Stimulated activated CD4-positive, alpha-beta T cell treated with anti-CD3 and anti-CD28 coated beads, Interleukin-1b, Interleukin-23, amount 100 ng/mL, for 48 hours (primary cell): ENCODE measurements at places on chromosomes 7 and 10.

DNA sequence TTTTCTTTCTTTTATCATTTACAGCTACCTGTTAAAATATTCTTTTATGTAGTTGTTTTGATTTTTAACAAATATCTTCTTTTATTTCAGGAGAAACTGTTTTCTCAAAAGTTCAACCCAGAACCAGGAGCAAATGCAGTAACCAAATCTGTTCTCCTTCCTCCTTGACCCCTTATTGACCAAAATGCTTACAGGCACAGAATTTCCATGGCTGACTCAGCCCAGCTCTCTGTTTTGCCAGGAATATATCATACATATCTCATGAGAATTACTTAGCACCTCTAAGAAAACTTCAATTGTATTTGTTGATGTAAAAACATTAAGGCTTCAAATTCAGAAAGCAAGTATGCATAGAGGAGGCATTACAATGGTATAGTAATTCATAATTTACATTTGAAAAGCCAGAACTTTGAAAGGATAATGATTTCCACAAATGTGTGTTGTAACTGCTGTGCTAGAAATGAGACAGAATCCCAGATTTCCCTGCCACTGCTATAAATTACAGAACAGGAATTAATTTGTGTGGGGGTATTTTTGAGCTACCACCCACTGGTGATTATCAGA, 2.2 kb downstream of the GSAP start:
- DNase-seq, result no peak

- no peak for DNase-seq
Measured at GRCh38 chr7:149622444-149623210, 125.0 kb upstream of the ZNF746 start.

GRCh38 chr7:6436385-6436685, 11.4 kb downstream of the DAGLB start:
- peak; percentile 24 for DNase-seq

- no peak for DNase-seq
Measured at GRCh38 chr7:122018032-122018431, 126.0 kb downstream of the AASS start.

DNA sequence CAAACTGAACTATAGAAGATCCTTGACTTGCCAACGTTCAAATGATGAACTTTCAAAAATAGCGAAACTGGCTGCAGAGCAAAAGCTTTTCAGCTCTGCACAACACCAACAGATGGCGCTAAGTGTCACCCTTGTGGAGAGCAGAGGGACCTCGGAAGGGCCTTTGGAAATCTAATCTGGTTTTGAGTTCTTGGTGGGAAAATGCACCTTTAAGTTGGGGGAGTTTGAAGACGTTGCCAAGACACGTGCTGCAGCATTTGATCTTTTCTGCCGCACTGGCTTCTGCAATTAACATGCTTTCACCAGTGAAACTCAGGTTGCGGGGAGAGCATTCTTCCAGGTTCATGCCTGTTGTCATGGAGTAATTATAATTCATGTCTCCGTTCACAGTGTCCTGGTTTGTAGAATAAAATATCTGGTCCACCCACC, 26.3 kb upstream of the WDR11 start:
- peak; percentile 4 for DNase-seq

GRCh38 chr7:41538810-41539724, 163.8 kb downstream of the INHBA start:
- no peak for DNase-seq

GRCh38 chr7:18828260-18828993, 289.0 kb downstream of the TWIST1 start:
- DNase-seq, result no peak

DNA sequence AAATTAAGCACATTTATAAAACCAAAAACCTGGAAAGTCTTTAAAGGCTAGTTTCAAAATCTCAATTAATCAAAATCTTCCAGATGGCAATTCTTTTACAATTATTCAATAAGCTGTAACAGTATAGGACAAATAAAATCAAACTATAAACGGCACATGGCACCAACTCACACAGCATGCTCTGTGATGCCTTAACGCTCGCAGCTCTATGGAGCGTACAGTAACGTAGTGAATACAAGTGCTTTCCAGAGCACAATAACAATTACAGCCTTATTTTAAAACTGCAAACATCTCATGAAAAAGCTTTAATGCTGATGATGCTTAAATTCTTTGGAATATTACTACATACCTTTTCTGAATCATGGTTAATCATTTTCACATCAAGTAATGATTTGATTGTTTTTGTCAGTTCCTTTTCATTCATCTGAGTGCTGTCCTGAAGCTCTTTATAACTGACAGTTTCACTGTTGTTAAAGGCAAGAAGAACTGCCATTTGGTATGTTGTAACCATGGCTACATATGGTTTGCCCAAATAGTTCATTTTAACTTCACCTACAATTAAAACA, 74.2 kb downstream of the CUL2 start:
- DNase-seq, result no peak

- no peak for DNase-seq
Measured at GRCh38 chr7:106870528-106870927, 5.4 kb downstream of the PIK3CG start.

DNA sequence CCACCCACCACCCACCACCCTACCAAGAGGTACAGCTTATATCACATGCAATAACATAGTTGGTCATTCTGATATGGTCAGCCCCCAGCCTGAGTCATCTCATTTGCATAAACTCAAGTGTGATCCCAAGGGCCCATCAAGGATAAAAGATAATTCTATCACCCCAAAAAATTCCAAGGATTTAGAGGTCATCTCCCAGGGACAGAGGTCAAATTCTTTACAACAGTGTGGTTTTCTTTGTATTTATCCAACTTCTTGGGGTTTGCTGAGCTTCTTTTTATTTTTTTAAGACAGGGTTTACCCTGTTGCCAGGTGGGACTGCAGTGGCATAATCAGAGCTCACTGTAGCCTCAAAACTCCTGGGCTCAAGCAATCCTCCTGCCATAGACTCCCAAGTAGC, 9.4 kb upstream of the GTPBP10 start:
- DNase-seq, result no peak

DNA sequence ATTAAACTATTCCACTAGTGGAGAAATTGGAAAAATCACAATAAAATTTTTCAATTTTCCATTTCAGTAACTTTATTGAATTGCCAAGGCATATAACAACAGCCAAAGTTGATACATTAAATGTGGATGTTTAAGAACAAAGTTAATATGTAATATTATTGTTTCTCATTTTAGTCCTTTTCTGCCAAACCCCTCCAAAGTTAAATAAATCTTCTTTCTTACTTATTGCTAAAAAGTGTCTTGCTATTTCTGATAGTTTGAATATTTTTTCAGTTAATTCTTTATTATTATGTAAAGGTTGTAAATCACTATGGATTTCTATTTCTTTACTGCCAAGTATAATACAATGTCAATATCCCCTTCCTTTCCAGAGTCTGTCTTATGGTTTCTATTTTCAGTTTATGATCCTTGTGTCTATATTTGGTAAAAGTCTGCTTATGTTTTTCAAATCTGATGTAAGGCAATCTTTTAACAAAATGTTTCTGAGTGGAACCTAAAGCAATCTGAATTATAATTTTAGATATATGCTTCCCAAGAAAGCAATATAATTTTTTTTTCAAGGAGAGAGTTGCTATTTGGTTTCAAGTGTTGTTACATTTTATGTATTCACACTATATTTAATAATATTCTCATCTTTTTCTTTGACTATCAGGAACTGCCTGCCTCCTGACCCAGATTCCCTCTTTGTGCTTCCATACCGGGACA, 80.3 kb upstream of the RHOBTB1 start:
- no peak for DNase-seq

GRCh38 chr7:149879766-149880637, 6.2 kb downstream of the ATP6V0E2 start:
- DNase-seq, result no peak

DNA sequence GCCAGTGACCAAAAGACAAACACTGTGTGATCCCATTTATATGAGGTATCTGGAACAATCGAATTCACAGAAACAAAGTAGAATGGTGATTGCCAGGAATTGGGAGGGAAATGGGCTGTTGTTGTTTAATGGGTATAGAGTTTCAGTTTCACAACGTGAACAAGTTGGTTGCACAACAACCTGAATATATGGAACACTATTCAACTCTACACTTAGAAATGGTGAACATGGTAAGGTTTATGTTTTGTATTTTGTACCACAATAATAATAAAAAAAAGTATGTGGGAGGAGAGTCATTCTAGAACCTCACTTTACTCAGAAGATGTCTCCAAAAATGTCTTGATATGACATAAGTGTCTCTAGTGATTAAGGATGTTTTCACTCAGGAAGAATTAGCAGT, 85.2 kb upstream of the SGCE start:
- no peak for DNase-seq

GRCh38 chr10:660413-660969, 29.0 kb downstream of the DIP2C start:
- DNase-seq, result no peak

DNA sequence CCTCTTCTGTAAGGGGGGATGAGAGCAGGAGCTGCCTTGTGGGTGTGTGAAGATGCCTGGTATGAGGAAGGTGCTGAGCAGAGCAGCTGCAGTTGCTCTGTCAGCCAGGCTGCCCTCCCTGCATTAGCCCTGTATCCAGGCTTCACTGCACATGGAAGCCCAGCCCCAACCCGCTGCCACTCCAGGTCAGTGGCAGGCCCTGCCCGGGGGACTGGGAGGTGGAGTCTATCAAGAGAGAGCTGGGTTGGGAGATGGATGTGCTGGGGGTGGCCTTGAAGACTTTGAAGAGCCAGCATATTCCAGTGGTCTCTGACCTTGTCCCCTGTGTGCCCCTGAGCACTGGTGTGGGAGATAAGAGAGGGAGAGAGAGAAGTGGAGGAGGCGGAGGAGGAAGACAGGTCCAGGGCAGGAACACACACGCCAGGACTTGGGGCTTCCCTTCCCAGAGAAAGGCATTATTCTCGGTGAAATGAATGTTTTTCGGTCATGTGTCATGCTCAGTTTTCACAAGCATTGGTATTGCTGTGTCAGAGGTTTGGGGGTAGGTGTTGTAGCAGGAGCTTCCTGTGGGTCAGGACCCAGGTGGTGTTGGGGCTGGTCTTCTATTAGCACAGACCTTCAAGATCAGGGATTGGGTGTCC, 2.6 kb downstream of the PPIF start:
- DNase-seq, result no peak

DNA sequence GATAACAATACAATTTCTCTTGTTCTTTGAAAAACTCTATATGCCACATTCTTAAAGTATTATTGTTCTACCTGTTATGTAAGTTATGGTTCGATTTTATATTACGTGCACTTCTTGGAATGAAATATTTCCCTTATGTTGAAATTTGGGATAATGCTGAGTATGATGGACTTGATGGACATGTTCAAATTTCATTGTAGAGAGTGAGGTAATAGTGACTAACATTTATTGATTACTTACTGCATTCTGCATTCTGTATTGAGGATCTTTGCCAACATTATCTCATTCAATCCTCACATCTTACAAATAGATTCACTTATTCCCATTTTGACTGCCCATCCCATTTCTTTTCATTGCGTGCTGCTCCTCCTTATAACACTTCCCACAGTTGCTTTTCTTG, 119.7 kb upstream of the GLCCI1 start:
- DNase-seq, result no peak

DNA sequence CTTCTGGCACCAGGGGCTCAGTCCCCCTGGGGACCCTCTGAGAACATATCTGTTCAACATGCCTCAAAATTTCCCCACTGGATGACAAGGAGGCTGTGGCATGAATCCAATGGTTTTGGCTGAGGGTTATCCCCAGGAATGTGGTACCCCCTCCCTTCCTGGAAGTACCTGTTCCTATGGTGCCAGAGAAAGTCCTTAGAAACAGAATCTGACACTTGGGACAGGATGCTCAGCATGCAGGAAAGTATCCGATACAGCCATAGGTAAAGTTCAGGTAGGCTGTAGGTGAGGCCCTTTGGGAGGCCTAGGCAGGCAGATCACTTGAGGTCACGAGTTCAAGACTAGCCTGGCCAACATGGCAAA, 42.7 kb upstream of the A1CF start:
- no peak for DNase-seq

- no peak for DNase-seq
Measured at GRCh38 chr7:25763463-25763860, 388.5 kb upstream of the NFE2L3 start.

DNA sequence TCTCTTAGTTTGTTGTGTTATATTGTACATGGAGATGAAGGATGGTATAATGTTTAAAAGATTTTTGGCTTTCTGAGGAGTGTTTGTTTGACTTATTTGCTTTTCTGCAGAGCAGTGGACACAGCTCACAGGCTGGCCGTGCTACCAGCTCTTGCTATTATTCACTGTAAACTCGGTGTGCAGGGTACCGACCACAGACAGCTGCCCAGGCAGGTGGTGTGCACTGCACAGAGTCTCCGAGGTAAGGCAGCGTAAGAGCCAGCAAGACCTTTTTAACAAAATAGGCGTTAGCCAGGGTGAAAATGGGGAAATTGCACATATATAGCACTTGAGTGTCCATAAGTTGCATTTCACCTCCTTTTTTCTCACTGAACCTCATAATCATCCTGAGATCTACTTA, 438.0 kb downstream of the CNTNAP2 start:
- DNase-seq, result no peak

- DNase-seq, result peak; percentile 37
Measured at GRCh38 chr7:140478246-140479061, 851 bp downstream of the MKRN1 start.

GRCh38 chr7:156527458-156527890, 113.1 kb upstream of the RNF32 start:
- DNase-seq, result no peak

DNA sequence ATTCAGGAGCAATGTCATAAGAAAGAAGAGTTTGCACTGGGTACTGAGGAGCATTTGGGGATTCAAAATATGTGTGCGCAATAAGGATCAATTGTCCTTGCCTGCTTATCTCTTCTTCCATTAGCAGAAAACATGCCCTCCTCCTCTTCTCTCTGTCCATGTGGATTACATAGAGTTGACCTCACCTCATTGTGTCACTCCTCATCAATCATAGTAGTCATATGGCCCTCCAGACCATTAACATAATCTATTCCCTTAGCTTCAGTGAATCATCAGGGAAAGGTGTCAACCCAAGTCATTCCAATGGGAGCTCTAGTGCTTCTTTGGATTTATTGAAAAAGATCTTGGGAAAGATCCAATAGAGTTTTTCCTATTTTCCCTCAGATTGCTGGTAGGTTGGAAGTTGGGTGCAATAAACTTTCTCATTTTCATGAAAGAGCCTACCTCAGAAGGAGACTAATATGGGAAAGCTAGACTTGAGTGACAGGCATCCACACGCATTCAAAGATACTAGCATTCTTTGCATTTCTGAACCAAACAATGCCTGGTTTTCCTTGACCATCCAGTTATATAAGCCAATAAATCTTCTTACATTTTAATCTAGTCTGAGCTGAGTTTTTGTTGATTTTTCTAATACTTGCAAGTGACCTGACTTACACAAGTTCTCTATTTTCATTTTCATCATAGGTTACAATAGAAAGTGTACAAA, 71.5 kb upstream of the FAM13C start:
- no peak for DNase-seq

GRCh38 chr10:110724116-110724921, 80.2 kb downstream of the RBM20 start:
- peak; percentile 8 for DNase-seq
